Omental fat pad (tissue), 4 donors: ENCODE measurements at places on chromosomes 16 and 17. TPM values are rescaled to one million over a fixed set of nuclear protein-coding genes. Genes with fewer than 3 reads are reported as not detected.

DNA sequence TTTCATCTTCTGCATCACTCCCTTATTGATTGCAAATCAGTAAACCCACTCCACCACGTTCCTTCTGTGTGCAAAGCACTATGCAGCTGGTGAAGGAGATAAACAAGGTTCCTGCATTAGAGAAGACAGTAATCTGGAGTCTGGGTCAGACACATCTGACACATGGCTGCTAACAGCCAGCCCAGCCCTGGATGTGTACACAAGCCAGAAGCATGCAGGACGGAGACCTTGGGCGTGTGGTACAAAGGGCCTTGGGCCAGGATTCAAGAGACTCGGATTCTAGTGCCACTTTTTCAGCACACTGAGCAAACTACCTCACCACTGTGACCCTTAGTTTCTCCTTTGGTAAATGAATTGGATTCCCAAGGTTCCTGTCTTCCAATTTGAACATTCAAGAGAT, 86.6 kb upstream of the DNAH9 start:
- no peak for DNase-seq

DNA sequence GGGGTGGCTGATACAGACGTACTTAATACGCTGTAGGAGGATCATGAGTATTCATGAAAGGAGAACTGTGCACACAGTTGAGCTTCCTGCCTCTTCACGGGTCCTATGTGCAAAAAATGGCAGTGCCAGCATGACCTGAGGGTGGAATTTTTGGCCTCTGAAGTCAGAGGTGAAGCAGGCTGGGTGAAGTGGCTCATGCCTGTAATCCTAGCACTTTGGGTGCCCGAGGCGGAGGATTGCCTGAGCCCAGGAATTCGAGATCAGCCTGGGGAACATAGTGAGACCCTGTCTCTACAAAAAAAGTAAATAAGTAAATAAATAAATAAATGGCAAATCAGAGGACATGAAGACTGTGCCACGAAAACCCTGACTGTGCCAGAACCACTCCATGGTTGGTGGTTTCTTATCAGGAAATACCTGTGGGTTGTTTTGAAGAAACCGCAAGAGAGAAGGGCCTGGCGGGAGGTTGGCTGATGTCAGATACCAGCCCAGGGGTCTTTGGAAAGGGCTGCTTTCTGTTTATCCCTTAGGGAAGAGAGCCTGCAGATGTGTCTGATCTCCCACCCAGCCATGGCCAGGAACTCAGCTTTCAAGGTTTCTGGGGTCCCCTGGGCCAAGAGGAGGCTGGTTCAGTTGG, 3.4 kb downstream of the ASPSCR1 start:
- DNase-seq, result no peak

GRCh38 chr17:17355426-17355825, 52.3 kb downstream of the NT5M start:
- DNase-seq, result no peak

DNA sequence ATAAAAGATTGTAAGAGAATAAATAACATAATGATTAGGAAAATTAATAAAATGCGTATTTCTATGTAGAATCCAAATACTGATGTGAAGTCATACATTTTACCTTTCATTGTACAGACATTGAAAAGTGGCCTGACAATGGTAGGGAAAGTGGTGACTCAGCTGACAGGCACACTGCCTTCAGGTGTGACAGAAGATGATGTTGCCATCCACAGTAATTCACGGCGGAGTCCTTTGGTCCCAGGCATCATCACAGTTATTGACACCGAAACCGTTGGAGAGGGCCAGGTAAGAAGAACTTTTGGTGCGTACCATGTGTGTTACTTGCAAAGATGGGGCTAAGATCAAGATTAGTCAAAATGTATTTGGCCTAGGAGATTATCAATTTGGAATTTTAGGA, 232.8 kb downstream of the BCAS3 start:
- no peak for DNase-seq

Gene NAGS
- 0.60 TPM for total RNA-seq

Gene C16orf46
- total RNA-seq, result not detected
